Kidney tubule cell (primary cell): ENCODE measurements at places on chromosomes 4 and X.

GRCh38 chrX:47177079-47177478, 16.6 kb upstream of the UBA1 start:
- no peak for DNase-seq

DNA sequence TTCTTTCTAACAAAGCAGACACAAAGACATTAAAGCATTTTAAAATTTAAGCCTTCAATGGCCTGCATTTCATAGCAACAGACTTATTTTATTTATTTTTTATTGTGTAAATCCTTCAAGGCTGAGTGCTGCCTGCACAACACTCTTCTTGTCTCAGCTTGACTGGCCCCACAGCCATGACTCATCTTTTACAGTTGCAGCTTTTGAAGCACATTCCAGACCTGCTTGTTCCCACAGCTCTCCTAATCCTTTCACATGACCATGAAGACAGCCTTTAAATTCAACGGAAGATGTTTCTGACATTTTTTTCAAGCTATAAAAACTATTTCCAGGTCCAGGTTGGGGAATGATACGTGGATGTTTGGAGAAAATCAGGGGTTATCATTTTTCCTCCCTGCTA, 276.9 kb upstream of the TACR3 start:
- peak; percentile 86 for DNase-seq

DNA sequence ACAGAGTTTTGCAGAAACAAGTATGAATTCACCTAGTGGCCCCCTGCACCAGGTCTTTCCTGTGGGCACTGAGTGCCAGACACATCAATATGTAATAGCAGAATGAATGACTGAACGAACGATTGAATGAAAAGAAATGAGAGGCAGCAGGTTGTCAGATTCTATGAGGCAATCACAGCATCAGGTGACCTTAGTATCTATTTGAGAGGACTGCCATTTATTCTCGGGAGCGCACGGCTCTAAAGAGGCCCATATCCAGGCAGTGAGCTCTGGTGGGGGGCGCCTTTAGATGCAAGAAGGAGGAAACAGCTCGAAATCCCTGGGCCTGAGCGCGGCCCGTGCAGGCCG, 528 bp upstream of the SLC25A4 start:
- no peak for DNase-seq

- peak; percentile 15 for DNase-seq
These were observed 184.4 kb downstream of the PCDH7 start for GRCh38 chr4:30904588-30904987.

- no peak for DNase-seq
These were observed 77.3 kb downstream of the SHROOM4 start for GRCh38 chrX:50736656-50737055.

DNA sequence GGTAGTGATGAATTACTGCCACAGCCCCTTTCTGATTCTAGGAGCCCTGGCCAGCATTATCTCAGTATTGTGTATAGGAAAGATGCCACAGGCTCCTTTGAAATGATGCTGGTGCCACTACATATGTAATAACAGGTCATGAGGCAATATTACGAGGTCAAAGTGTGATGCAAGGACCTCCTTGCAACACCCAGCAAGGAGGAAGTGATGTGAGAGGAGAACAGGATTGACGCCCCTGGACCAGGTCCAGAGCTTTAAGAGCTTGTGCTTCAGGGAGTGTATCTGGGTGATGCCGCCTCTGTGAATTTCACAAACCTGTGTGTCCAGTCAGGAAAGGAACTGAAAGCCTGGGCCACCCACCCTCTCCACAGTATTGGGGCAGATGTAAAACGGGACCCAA, 261.8 kb downstream of the MID1IP1 start:
- DNase-seq = no peak

DNA sequence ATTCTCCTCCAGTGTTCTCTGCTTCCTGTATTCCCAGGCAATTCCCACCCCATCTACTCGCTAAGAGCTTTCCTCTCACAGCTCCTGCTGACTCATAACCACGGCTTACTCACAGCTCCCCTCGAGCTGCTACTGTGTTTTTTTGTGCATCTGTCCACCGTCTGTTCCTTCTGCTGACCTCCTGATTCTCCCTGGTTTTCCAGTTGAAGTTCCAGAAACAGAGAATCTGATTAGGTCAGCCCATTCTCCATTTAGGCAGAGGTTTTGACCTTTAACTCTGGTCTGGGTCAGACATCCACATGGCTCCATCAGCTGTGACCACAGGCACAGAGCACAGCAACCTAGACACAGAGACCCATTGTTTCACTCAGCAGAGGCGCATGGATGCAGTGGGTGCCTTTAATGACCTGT, 5.5 kb upstream of the SMIM20 start:
- DNase-seq = peak; percentile 93

DNA sequence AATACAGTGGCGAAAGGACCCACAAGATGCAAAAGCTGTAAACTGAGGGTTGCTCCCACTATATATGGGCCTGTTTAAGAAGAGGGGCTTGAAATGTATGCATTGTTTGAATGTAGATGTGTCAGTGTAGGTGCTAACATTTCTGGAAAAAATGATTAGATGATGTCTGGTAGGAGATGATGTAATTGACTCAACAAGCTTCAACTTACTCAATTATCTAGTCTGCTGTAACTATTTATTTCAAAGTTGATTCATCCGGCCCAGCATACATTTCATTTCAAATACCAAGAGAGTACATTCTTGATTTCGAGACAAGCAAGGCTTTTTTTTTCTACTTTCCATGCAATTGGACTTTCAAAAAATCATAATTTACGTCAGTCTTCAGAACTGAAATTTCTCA, 9.3 kb upstream of the ENAM start:
- DNase-seq = no peak

- DNase-seq = no peak
These were observed 15.0 kb downstream of the CD40LG start for GRCh38 chrX:136662976-136663375.

DNA sequence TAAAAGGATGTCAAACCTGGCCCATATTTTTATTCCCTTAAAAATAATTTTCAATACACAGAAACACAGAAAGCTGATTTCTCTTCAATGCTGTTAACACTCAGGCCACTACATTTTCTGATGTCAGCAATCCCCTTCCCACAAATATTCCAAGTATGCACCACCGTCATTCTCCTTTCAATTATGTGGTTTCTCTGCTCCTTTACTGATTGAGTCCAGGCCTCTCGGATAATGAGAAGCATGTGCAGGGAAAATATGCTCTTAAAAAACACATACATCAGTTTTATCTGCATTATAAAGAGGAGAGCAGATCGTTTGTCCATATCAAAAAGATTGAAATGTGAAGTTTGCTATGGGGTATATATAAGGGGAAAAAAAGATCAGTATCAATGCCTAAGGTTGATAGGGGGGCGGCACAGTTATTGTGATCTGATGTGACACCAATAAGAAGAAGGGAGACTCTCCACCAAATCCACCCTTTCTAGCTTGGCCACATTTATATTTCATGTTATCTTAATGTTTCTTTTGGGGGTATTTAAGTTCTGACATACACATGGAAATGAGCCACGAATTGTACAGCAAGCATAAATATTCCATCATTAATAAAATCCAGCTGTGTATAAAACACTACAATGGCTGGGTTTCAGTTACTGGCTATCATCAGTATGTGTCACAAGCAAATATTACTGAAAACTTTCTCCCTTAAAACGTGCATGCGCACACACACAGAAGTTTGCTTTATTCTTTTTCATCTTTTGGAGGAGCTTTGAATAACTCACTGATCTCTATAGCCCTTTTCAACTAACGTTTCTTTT, 6.4 kb downstream of the AMOT start:
- peak; percentile 47 for DNase-seq

DNA sequence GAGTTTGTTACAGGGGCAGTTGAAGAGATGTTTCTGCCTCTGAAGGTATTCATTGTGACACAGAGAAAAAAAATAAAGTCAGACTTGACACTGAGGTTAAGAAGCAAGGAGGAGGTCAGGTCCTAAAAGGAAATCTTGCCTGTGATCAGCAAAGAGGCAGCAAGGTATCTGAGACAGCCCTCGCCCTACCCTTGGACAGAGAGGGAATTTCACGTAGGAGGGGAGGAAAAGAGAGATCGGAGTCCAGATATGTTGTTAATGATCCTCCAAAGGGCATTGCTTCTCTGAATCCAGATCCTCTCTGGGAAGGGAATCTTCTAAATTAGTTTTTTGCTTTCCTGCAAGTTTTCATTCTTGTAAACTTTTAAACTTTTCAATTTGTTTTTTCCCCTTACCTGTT, 15.3 kb upstream of the PRR27 start:
- DNase-seq = no peak

- peak; percentile 79 for DNase-seq
These were observed 2407.1 kb downstream of the ARAP2 start for GRCh38 chr4:33837043-33837838.
